ENCODE measurements at places on chromosomes 5 and 9.

- DNase-seq = no peak
These were observed 43.1 kb upstream of the IGFBPL1 start for GRCh38 chr9:38467404-38467803.

- no peak for DNase-seq
These were observed 81.6 kb upstream of the MIER3 start for GRCh38 chr5:57033503-57033902.

DNA sequence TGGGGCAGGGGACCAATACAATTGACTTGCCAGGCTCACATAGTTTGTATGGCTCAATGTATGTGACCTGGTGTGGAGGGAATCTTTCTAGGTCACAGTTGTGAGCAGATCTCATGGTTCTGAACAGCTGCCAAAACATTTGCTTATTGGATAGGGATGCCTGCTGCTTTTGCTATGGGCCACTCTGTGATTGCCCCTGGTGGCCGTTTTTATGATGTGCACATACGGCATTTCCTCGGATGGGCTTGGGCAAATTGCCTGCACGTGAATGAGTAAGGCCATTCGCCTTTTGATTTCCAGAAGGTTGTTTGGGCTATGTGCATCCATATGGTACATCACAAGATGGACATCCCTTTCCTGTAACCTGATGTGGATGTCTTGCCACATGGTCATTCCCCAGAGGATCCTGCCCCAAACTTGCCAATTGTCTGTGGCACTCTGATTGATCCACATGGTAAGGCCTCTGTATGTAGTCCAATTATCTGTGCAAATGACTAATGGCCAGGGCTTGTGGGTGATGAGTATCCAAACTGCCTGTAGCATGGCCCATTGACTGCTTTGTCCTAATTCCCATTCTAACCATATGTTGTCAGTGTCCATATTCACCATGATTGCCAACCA lies 10.7 kb upstream of the SLC22A4 start:
- DNase-seq = no peak

DNA sequence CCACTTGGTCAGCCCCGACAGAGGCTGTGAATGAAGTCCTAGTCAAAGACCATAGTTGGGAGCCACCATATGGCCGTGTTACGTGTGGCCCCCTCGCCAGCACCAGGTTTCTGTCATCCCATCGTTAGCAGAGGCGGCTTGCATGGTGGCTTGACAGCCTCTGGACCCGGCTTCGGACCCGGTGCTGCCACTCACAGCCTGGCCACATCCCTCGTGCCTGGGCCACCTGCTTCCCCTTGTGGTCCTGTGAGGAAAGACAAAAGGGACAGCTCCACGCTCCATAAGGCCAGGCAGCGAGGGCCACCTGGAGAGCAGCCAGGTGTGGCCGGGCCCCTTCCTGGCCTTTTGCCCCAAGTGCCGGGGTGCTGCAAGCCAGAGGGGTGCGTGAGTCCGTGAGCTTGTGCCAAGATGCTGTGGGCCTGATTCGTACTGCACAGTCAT lies 6.2 kb downstream of the NKD2 start:
- DNase-seq = no peak

DNA sequence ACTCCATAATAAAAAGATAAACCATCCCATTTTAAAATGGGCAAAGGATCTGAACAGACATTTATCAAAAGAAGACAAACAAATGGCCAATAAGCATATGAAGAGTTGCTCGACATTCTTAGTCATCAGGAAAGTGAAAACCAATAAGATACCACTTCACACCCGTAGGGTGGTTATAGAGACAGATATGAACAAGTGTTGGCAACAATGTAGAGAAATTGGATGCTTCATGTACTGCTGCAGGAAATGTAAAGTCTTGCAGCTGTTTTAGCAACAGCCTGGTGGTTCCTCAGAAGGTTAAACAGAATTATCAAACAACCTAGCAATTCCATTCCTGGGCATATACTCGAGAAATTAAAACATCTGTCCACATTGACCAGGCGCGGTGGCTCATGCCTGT lies 42.5 kb downstream of the GTF3C4 start:
- no peak for DNase-seq

DNA sequence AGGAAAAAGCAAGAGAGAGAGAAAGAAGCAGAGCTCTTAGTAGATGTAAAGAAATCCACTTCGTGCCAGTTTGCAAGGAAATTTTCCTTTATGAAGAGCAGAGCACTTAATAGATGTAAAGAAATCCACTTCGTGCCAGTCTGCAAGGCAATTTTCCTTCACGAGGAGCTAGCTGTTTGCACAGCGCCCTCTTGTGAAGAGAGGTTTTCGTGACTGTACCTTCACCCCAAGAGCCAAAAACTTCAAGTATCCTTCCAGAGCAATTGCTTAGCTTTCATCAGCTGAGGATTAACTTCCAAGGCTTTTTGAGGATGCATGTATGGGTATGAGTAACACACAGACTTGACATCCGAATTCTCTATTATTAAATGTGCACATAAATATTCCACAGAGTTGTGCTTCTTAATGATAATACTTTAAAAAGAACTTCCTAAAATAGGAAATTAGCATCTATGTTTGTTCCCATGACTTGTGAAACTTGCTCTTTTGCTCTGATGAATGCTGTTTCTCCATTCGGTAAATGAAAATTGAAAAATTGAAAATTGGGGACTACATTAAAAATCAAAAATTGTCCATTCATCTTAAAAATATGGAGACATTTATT lies 525.6 kb downstream of the PDE4D start:
- DNase-seq = peak; percentile 14

GRCh38 chr9:113991714-113992113 lies 86.4 kb downstream of the AMBP start:
- no peak for DNase-seq

DNA sequence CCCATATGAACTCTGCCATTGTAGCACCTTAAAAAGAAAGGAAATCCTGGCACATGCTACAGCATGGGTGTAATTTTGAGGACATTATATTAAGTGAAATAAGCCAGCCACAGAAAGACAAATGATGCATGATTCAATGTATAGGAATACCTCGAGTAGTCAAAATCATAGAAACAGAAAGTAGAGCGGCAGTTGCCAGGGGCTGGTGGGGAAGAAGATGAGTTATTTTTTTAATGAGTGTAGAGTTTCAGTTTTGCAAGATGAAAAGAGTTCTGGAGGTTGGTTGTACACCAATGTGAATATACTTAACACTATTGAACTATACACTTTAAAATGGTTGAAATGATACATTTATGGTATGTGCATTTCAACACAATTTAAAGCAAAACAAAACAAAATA lies 133.0 kb downstream of the ZDHHC21 start:
- no peak for DNase-seq

GRCh38 chr5:6831678-6832671 lies 118.7 kb downstream of the TENT4A start:
- no peak for DNase-seq
